Mucosa of gallbladder (tissue), 1 donor: ENCODE measurements at places on chromosomes 13 and 19. TPM values are rescaled to one million over a fixed set of nuclear protein-coding genes. Genes with fewer than 3 reads are reported as not detected.

GNG7 gene
- 12.4 TPM for total RNA-seq

C19orf18 gene
- 0.60 TPM for total RNA-seq

ZNF85 gene
- total RNA-seq = 5.5 TPM

CFAP97D2 gene
- total RNA-seq = not detected

GFY gene
- not detected for total RNA-seq

DNA sequence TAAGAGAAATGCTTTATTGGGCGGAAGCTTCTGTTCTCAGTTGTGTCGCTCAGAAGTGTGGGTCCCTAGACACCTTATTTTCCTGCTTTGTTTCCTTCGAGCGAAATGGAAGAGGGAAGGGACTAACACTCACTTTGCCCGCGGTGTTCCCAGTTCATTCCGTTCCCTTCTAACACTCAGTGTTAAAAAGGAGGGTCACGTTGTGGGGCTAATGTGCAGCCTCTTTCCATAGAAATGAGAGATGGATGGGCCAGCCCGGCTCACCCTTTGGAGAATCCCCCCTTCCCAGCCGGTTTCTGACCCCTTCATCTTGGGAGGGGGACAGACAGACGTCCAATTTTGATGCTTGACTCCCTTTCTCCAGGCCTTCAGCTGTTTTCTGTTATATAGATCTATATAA is 2.3 kb downstream of the ATP11A start:
- no peak for DNase-seq

GRCh38 chr19:3149526-3150505 is 14.0 kb downstream of the GNA15 start:
- DNase-seq = no peak

DNA sequence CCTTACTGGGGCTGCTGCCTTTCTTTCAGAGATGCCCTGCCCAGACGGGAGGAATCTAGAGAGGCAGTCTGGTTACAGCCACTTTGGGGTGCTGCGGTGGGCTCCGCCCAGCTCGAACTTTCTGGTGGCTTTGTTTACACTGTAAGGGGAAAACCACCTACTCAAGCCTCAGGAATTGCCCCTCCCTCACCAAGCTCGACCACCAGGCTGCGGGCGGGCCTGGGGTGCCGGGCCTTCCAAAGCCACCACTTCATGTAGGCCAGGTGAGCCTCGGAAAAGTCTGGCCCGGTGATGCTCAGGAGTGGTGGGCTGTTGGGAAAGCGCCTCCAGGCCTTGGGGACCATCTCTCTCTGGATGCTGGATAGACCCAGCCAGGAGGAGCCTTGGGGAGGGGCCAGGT is 218.6 kb downstream of the MTUS2 start:
- no peak for DNase-seq

- DNase-seq = no peak
Observed at GRCh38 chr13:57408312-57408711, 223.2 kb upstream of the PCDH17 start.

DNA sequence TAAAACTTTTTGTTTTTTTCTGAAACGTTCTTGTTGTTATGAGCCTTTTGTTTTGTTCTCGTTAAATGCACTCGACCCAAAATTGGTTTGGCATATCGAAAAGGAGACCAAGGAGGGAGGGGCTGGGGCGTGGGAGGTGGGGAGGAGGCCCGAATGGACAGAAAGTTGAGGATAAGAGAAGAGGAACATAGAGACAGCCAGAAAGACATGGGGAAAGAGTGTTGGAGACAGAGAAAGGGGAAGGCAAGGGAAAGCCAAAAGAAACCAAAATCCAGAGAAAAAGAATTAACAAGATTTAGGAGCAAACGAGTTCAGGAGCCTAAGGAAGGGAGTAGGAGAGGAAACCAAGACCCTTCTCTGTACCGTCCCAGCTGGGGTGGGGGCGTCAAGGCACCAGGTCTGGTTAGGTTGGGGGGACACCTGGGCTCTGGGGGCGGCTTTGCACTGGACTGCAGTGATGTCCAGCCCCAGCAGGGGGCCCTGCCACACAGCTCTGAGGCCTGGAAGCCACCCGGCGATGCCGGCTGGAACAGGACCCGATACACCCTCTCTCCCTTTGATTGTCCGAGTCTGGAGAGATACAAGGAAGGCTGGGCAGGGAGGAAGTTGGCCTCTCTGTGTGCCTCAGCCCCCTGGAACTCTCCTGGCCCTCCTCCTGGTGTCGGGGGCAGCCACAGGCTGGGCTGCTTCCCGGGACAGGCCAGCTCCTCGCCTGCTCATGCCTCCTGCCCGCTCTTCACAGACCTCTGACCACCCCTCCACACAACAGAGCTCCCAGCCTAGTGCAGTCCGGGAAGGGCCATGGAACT is 11.6 kb upstream of the ASF1B start:
- peak; percentile 63 for DNase-seq

GRCh38 chr19:17807731-17808316 is 12.9 kb downstream of the B3GNT3 start:
- DNase-seq = no peak

DNA sequence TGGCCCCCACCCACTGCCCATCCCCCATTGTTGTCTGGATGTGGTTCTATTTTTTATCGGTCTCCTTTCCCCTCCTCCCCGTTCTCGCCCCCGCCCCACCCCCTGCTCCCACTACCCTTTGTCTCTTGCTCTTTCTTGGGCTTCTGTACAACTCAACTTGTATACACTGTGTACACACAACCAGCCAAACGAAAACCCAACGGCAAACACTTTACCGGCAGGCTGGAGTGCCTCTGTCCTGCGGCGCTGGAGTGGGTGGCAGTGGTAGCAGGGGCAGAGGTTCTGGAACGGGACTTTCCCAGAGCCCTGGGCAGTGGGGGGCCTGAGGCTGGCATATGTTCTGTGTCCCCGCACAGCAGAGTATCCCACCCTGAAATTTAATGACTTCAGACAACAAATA is 13.7 kb downstream of the RRAS start:
- DNase-seq = no peak

- DNase-seq = no peak
Observed at GRCh38 chr19:46724468-46724867, 7.6 kb upstream of the PRKD2 start.

DNA sequence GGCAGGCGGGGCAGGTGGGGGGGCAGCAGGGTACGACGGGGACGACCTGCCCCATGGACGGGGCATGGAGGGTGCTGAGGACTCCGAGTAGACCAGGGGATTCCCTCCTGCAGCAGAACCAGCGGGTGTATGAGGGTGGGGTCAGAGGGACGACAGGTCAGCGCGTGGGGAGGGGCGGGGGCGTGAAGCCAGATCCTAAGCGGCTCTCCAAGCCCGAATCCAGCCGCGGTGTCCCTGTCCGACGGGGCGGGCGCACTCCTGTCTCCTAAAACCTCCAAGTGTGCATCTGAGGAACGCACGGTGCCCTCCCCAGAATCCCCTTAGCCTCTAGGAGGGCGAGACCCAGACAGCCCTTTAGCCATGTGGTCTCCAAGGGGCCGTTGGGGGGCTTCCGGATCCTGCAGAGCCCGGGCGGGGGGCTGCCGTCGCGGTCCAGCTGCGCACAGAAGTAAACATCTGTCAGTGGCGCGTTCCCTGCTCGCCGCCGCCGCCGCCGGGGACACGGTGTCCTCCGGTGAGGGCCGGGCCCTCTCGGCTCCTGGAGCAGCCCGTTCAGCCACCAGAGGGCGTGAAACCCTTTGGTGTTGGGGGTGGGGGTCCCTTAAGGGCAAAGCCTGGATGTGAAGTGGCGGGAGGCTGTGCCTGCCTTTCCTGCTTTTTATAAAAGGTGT is 730 bp downstream of the NRTN start:
- DNase-seq = peak; percentile 67

DNA sequence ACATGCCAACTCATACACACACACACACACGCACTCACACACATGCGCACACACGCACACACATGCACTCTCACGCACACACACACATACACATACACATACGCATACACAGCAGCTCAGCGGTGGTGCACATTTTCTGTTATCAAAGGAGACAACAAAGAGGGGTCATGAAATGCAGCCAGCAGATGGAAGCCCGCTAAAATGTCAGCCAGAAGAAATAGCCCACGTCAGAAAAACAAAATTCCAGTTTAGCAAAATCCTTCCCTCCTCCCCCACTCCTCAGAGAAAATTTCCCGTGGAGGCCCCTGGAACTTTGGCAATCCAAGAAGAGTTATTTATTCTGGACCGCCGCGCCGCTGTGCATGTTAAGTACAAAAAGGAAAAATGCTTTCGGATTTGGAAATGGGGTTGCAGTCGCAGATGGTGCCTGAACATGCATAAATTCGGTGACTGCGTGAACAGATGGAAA is 114.6 kb upstream of the VSTM2B start:
- no peak for DNase-seq
